Uterus (tissue), 4 donors: ENCODE measurements at places on chromosomes 7 and 10.
A peak's percentile ranks its signal among the peaks of the same experiment; 100 is the strongest.

DNA sequence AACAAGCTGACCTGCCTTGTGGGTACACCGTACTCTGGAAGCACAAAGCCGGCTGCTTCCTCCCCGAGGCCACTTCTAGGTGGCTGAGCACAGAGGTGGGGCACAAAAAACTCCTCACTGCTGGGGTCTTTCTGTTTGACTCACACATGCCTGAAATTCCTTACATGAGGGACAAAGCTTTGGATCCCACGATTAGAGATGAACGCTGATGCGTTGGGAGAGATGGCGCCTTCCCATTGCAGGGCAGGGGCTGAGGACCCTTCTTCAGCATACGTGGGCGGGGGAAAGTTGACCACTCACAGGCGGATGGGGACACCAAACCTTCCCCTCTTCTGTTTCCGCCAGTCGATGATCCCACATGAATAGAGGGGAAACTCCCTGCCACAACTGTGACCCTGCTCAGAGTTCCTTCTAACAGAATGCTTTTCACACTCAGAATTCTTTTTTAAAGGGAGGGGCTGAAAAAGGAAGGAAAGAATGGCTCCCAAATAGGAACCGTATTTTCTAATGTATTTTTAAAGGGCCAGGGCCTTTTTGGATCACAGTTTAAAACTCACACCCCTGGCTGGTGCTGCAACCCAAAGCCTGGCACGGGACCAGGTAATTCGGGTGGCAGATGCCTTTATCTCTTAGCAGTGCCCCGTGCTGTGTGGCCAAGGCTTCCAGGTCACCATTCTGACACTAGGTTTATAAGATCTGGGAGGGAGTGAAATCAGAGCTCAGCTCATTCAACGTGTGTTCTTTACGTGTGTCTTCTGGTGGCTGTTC lies 134.0 kb downstream of the PRKAG2 start:
- no peak for DNase-seq

DNA sequence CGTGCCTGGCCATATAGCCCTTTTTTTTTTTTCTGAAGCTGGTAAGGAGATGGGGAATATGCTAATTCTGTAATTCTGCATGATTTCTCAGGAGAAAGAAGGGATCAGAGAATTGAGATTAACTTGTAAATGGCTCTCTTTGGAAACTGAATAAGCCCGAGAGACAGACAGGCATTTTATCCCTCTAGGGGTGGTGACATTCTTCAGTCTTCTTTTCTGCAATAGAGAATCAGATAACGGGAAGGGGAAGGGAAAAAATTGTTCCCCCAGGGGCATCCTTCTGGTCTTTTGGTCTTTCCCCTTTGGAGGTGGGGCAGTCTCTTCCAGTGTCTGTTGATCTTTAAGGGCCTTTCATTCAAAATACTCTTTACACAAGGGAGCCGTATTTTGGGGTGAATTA lies 34.2 kb downstream of the HK1 start:
- DNase-seq: no peak

GRCh38 chr10:14820775-14821154 lies 17.1 kb downstream of the CDNF start:
- no peak for DNase-seq

- no peak for DNase-seq
These were observed 22.1 kb downstream of the CAV1 start for GRCh38 chr7:116546916-116547315.

GRCh38 chr10:9579110-9579705 lies 1438.5 kb upstream of the CELF2 start:
- DNase-seq: no peak

DNA sequence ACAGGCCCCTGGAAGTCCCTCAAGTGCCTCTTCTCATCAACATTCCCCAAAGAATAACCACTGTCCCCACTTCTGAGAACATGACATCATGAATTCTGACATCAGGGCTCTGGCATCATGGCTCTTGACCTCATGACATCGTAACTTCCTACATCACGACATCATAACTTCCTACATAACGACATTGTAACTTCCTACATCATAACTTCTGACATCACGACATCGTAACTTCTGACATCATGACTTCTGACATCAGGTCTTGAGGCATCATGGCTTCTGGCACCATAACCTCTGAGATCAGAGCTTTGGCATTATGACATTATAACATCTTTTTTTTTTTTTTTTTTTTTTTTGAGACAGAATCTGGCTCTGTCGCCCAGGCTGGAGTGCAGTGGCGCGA lies 66.7 kb upstream of the FAM20C start:
- DNase-seq: no peak

- DNase-seq: no peak
These were observed 42.0 kb downstream of the CDH23 start for GRCh38 chr10:71438761-71439160.

DNA sequence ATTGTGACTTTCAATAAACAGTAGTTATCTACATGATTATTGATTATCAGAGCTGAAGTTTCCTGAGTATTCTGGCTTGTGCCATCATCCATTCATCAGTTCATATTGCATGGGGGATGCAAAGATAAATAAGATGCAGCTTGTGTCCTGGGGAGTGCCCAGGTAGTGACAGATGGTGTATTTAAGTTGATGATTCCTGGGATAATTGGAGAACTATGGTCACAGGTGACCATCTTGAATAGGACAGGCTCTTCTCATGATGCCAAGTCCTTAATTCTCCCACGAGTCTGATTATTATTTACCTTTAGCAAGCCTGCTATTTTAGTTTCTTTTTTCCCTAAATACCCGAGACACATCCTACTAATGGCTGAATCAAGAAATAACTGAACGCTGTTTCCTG lies 64.9 kb downstream of the PLPP4 start:
- DNase-seq: no peak

- no peak for DNase-seq
These were observed 1190.3 kb upstream of the C7orf33 start for GRCh38 chr7:147400221-147400689.

- no peak for DNase-seq
These were observed 322.8 kb upstream of the SORCS1 start for GRCh38 chr10:107487284-107487683.

- DNase-seq: no peak
These were observed 711.0 kb upstream of the LRRTM3 start for GRCh38 chr10:66214721-66215404.

DNA sequence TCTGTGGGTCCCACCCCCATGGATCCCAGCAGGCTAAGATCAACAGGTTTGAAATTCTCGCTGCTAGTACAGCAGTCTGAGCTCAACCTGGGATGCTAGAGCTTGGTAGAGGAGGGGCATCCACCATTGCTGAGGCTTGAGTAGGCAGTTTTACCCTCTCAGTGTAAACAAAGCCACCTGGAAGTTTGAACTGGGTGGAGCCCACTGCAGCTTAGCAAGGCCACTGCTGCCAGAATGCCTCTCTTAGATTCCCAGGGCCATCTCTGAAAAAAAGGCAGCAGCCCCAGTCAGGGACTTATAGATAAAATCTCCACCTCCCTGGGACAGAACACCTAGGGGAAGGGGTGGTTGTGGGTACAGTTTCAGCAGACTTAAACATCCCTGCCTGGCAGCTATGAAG lies 190.0 kb upstream of the CACNA2D1 start:
- DNase-seq: no peak

DNA sequence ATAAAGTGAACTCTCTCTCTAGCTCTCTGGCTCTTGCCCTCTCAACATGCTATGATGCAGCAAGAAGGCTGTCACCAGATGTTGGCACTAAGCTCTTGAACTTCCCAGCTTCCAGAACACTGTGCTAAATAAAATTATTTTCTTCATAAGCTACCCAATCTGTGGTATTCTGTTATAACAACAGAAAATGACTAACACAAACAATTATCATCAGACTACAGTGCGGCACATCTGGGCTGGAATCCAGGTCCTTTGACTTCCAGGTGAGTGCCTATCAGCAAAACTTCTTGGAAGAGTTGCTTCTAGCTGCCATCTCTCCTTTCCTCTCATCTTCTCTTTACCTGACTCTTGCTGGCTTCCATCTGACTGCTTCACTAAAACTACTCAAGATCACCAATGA lies 20.4 kb downstream of the HTR7 start:
- no peak for DNase-seq

DNA sequence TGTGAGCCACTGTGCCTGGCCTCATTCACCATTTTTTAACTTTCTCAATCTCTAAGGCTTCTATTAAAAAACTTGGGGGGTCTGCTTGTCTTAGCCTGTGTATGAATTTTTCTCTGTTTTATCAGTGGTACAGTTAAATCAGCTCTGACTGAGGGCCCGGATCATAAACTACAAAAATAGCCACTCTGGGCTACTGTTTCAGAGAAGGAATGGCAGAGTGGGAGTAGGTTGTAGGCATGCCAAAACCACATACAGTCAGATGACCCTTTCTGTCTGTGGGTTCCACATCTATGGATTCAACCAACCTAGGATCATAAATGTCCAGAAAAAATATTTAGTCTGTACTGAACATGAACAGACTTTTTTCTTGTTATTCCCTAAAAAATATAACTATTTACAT lies 21.3 kb downstream of the TBC1D12 start:
- no peak for DNase-seq

- DNase-seq: no peak
These were observed 113.4 kb upstream of the CDK6 start for GRCh38 chr7:92949748-92950147.

DNA sequence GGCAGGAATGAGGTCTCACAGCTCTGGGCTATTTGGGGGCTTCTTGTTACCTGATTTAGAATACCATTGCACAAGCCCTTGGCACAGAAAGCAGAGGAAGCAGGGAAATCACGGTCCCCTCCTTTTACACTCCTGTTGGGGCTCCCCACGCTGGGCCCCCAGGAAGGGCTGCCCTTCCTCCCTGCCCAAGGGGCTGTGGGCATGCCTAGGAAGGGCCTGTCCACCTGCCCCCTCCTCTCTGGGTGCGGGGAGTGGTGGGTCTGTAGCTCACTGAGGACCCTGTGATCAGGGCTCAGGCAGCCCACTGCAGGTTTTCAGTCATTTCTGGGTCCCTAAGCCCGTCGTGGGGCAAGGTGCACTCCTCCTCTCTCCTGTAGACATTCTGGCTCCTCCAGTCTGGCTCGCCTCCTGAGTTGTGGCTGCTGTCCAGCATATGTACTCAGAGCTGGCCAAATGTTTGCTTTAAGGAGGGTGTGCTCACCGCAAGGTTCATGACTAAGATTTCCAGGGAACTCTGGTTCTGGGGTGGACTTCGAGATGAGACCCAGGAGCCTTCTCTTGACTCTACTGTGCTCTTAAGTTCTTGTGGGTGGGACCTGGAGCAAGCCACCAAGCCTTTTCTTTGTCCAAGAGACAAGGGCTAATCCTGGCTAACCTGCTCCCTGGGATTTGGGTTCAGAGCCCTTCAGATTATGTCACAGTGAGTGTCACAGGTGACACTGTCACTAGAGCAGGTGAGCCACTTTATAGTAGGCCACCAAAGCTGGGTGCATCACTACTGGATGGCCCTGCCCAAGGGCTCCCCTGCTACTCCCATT lies 56.0 kb downstream of the TACR2 start:
- peak; percentile 81 for DNase-seq

DNA sequence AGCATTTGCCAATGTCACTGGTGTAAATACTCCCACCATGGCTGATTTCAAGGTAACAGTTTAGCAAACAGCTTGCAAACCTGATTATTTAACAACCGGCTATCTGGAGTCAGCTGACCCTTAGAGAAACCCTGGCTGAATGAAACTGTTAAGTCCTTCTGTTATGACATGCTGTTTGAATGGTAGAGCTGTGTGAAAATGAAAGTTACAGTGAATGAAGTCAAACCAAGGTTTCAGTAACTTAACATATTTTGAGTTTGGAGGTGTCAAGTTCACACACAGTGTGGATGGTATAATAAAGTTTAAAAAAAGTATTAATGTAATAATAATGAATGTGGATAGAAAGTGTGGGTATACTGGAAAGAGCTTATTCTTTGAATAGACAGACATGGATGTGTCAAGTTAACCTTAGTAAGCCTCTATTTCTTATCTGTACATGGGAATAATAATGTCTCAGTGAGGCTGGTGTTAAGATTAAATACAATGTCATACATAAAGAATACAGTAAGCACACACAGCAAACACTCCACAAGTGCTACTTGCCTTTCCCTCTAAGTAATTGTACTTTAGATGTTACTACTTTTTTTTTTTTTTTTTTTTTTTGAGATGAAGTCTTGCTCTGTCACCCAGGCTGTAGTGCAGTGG lies 150.4 kb downstream of the TAX1BP1 start:
- no peak for DNase-seq

- DNase-seq: no peak
These were observed 37.4 kb upstream of the PRKCQ start for GRCh38 chr10:6617309-6618076.

DNA sequence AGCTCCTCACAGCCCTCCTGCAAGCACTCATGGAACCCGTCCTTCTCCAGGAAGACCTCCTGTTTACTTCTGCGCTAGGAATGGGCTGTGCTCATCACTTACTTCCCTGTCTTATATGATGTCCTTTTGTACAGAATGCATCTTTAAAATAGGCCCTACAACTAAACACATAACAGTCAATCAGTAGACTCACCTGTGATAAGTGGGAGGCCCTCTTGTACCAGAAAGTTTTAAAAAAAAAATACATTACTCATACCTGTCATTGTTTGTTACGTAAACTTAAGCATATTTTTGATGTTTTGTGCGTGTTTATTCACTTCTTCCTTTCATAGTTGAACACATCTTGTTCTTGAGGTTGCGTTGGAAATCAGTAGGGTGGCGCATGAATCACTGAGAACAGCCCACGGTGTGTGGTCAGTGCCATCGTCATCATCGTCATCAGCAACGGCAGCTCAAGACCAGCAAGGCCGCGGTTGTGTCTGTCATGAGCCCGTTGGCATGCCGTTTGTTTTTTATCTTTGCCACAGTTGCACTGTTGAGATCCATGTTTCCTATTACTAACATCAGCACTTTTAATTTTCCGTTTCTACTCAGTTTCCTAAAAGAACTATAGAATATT lies 232.8 kb downstream of the MGMT start:
- no peak for DNase-seq

DNA sequence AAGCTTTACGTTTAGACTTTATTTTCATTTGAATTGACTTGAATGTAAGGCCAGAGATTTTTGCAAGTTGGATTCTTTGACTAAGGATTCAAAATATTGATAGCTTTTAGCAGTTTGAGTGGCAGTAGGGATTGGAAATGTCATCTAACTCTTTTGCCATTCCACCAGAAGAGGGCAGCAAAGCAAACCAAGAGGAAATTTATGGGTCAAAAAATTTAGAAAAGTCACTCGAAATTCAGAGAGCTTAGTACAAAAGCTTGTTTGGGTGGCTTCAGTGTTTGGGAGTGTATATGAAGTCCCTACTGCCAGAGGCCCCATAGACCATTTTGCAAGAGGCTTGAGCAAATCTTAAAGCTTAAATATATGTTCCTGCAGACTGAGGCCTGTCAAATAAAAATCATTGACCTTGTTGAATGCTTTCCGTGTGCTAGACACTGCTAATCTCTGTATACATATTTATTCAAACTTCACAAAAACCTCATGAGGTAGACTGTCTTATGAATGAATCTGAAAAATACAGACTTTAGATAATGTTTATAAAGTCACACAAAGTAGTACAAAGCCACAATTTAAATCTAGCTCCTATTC lies 44.6 kb upstream of the RSBN1L start:
- no peak for DNase-seq

DNA sequence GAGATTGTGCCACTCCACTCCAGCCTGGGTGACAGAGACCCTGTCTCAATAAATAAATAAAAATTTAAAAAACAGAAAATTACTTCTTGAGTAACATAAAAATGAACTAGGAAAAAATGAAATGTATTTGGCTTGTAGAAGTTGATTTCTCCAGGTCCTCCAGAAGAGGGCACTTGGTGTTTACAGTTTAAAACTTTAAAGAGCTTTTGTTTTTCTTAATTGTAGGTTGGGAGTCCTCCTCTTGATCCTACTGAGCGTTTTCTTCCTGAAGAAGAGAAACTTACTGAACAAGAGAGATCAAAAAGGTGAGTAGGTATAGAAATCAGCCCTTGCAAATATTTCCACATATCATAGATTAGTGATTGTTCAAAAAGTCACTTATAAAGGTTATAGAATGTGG lies 16.2 kb downstream of the KIFBP start:
- no peak for DNase-seq
